ENCODE measurements at places on chromosomes 2 and 18.

DNA sequence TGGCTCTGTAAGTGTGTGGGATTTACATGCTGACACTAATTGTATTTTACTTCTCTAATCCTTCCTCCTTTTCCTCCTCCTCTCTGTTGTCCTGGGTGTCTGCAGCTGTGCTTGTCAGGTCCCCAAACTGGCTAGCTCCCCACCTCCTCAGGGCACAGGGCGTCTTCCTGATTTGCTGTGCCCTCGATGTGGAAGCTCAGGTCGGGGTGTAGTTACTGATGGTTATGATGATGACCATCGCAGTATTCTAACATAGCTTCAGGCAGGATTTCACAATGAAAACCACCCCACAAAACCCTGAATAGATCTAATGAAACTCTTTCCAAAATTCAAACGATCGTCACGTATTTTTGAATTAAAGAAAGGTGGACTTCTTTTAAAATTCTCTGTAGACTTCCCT, 428.4 kb downstream of the TGIF1 start:
- DNase-seq: no peak

DNA sequence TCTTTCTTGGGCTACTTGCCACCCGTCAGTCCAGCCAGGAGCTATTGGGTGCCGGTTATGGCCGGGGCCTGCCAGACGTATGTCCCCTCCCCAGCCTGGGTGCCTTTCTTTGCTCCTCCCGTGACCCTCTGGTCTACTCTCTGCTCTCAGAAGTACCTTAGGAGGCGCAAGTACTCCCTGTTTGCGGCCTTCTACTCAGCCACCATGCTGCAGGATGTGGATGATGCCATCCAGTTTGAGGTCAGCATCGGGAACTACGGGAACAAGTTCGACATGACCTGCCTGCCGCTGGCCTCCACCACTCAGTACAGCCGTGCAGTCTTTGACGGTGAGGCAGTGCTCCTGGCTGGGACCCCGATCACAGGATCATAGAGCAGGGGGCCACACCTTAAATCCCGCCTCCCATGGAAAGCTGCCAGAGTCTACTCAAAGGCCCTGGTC, 99.5 kb downstream of the DYSF start:
- DNase-seq: no peak

- no peak for DNase-seq
Observed at GRCh38 chr2:100036793-100037192, 105.6 kb downstream of the AFF3 start.

GRCh38 chr2:60116161-60116875, 437.1 kb downstream of the BCL11A start:
- no peak for DNase-seq

DNA sequence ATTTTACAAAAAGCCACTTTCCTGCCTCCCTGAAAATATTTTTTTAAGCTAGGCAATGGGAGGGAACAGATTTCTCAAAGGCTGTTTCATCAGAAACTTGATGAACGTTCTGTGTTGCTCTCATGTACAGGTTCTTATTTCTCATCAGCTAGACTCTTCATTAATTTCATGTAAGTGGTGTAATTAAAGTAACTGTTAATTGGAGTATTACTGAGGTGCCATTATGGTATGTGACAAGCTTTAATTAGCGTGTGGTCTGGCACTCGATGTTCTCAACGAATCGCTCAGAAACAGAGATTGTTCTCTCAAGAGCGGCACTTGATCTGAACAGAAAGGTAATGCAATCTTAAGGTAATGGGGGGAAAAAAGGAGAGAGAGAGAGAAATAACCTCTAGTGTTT, 81.9 kb upstream of the MYCN start:
- DNase-seq: no peak

DNA sequence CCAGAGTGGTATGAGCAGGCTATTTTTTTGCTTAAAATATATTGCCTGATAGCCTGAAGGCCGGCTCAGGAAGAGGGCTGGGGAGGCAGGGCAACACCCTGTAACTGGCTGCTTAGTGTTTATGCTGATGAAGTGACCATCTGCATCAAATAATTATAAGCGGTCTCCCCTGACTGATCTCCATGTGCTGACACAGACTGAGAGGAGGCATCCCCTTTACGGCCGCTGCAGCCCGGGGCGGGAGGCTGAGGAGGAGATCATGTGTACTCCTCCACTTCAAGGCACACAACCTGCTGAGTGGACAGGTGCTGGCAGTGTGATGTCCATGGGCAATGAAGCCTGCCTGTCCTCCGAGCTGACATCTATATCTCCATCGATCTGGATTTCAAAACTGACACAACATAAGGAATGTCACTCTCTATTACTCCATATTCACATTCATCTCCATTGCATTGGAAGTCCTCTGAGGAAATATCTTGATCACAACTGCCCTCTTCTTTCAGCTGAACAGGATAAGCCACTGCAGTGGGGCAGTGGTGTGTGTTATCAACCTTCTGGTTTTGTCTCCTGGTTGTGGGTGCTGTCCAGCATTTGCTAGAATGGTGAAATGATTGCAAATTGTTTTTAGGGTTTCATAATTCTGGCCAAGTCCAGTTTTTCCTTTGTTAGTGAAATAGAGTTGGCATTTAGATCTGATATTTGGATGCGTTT, 143.5 kb downstream of the AQP4 start:
- no peak for DNase-seq

GRCh38 chr18:492451-492850, 8.1 kb downstream of the COLEC12 start:
- DNase-seq: no peak

DNA sequence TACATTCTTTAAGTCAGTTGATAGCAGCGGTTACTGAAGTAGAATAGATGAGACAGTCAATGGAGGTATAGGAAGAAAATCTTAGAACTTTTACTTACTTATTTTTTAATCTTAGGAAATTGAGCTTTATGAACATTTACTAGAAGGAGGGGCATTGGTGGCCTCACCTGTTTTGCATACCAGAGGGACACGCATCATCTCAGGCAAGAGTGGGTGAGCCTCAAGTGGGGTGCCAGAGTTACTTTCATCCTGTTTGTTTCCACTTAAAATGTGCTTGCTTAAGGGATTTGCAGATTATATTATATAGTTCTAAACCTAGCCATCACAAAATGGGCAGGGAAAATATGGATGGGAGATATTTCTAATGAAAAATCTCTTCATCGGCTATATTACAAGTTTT, 61.6 kb downstream of the WDR7 start:
- no peak for DNase-seq
